Activated CD4-positive, CD25-positive, alpha-beta regulatory T cell treated with anti-CD3 and anti-CD28 coated beads, Interleukin-2, amount 50 U/mL, for 24 hours (primary cell): ENCODE measurements at places on chromosomes 1 and 21.

GRCh38 chr1:68178821-68179490 is 53.4 kb downstream of the WLS start:
- ATAC-seq = peak; percentile 43

- no peak for ATAC-seq
Observed at GRCh38 chr1:193406901-193407300, 220.5 kb upstream of the B3GALT2 start.

DNA sequence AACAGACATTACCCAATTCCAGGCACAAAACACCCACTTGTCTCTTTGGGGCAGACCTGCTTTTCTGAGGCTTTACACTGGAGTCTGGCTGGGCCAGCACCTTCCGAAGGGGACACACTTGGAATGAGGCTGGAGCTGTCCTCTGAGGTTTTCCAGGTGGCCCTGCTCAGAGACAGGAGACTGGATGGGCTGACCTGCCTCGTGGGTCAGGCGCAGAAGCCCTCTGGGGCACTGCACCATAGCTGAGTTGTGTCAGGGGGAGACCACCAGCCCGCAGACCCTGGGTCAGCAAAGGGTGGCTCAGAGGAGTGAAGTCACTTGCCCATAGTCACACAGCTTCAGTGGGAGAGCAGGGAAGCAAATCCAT is 1.8 kb downstream of the SH2D5 start:
- no peak for ATAC-seq

GRCh38 chr1:223670458-223671159 is 5.1 kb upstream of the CAPN8 start:
- no peak for ATAC-seq

DNA sequence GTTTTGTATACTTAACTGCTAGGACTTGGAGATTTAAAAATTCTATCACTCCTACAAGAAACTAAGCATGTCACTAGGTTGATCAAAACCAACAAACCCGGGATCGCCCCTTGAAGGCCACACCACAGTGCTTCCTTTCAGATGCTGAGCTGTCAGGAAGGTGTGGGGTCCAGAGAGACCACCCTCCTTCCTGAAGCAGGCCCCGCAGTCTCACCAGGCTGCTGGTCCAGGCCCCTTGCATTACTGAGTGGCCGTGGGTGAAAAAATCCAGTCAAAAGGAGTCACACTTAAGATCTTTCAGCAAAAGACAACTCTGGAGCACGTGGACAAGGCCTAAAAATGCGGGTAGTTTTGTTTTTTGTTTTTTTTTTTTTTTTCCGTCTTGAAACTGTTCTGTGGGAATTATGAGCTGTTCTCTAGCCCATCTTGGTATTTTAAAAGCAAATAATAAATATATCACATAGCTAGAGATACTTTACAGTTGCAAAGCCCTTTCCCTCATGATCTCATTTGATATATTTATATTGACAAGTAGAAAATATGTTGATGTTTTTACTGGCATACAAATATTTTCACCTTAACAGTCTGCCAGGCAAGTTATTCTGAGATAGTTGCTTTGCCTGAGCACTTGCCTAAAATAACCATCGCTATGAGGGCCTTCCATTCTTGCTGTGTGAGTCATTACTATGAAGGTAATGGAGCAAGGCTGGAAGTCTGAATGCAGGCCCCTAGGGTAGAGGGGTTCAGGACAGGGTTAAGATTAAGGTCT is 73.1 kb upstream of the EDEM3 start:
- no peak for ATAC-seq

- no peak for ATAC-seq
Observed at GRCh38 chr1:165905853-165906252, 78.4 kb downstream of the UCK2 start.

DNA sequence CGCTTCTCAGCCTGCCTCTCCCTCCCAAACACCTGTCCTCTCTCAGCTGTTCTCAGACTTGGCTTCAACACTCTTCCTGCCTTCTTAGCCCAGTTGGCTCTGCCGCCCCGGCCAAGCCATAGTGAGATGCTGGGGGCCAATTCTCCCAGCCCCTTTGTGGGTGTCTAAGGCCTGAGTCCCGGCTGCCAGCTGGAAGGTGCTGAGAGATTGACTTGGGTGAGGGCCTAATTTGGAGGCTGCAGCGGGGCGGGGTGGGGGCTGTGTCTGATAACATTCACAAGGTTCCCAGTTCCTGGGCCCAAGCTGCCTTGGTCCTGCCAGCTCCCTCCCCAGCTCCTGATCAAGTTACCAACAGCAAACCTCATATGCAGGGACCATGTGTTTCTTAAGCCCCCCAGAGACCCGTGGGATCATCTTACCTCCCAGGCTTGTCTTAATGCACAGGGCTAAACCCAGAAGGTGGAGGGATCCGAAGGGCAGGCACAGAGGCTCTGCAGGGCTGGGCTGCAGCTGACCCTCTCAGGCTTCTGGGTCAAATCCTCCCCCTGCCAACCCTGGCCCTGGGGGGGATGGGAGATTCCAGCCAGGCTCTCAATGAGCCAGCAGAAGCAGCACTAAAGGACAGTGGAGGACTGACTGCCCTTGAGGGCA is 9.8 kb downstream of the INKA2 start:
- ATAC-seq = no peak

DNA sequence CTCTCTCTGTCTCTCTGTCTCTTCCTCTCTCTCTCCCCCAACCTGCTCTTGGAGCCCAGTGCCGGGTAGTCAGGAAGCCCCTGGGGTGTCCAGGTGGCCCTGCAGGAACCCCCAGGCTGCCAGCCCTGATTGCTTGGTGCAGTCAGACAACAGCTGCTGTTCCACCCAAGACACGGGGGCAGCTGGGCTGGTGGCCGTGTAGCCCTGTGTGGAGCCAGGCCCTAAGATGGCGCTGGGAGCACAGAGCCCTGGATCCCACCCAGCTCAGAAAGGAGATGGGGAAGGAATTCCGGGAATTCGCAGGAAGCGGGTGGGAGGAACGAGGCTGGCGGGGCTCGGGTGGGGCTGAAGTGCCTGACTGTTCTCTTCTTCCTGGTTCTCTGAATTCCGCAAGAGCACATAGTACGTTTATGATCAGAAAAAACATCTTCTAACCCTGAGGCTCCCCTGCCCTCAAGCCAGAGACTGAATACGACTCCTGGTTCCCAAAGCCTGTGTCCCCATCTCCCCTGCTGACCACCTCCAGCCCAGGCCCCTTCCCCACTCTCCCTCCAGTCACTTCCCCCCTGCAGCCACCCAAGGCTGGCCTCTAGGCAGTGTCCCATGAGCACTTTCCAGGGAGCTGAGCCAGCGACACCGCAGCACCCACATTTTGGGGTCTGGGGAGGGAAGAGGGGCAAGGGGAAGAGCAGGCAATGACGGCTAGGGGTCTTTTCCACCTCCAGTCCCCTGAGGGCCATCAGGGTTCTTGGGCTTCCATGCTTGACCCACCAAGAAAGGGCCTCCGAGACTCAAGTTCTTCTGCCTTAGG is 55.0 kb downstream of the WNT9A start:
- no peak for ATAC-seq

GRCh38 chr1:31752952-31753475 is 11.1 kb downstream of the ADGRB2 start:
- no peak for ATAC-seq

- no peak for ATAC-seq
Observed at GRCh38 chr1:164380893-164381292, 178.1 kb upstream of the PBX1 start.

DNA sequence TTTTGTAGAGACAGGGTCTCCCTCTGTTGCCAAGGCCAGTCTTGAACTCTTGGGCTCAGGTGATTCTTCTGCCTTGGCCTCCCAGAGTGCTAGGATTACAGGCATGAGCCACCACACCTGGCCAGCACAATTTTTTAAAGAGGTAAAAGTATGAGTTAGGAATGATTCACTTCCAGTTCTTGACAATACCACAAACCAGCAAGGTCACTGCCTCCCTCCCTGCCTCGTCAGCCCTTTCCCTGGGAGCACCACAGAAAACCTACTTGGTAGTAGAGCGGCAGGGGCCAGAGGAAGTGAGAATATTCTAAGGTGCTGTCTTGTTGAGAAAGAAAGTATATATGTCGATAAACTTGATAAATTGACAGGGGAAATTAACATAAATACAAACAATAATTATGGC is 10.8 kb upstream of the CDA start:
- ATAC-seq = no peak

DNA sequence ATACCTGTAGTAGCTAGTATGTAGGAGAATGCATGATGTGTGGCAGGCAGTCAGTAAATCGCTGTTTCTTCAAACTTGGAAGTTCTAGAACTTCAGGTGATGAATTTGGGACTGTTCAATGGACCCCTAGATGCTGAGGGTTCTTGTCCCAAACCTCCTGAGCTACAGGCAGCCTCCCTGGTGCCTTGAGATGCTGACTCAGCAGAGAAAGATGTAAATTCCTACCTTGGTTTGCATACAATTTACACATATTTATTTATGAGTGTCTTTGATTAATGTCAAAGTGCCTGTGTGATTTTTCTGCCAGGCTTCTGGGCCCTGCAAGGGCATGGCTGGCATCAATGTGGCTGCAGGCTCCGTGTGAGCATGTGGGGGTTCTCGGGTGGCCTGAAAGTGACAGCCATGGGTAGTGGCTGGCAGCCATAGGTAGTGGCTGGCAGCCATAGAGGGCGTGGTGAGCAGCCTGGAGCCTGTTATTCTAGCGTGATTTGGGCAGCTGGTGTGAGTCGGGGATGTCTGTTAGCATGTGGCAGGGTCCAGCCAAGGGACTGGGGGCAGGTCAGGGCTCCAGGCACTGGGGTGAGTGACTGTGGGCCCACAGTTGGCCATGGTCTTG is 13.2 kb upstream of the POU3F1 start:
- no peak for ATAC-seq

- ATAC-seq = peak; percentile 42
Observed at GRCh38 chr1:51512606-51513005, 6.5 kb downstream of the EPS15 start.

DNA sequence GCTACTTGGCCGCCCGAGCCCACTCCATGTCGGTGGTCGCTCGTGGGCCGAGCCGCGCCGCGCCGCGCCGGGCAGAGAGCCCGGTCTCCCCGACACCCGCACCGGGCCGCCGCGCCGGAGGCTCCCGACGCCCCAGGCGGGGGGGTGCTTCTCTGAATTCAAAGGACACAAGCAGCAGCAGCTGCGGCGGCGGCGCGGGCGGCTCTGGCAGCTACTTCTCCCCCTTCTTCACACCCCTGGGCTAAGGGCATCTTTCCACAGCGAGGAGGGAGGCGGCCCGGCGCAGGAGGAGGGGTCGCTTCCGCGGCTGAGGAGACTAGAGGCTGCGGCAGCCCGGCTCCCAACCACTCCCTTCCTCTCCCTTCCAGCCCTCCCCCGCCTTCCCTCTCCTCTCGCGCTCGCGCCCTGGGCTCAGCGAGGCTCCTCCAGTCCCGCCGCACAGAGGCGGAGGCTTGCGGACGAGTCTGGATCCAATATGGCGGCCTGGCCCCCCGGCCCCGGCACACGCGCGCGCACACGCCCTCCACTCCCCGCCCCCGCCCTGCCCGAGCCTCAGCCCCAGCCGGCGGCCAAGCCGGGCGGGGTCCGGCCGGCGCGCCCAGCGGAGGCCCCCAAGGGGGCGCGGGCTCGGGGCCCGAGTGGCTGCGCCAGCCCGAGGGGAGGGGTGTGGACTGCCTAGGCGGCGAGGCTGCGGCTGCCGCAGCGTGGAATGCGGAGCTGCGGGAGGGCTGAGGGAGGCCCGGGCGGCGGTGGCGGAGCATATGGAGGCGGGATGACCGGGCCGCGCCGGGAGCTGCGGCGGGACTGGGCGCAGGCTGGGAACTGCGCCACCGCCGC is at the start of gene CDC42BPA:
TSS of gene CDC42BPA (minus strand) at position 477 of the 837 bp plus-strand sequence. CDS start 1,310 bp downstream, outside the sequence.
- ATAC-seq = peak; percentile 56

DNA sequence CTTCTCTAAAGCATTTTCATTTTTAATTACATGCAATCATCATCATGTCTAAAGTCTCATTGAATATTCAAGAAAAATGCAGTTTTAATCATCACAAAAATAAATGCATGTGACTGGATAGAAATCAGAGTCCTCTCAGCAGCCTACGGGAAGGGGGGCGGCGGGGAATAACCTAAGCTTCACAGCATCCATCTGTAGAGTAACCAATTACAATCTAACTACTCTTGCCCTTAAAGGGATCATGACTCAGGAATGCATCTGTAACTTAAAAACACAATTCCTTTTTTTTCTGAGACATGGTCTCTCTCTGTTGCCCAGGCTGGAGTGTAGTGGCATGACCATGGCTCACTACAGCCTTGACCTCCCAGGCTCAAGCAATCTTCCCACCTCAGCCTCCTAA is 22.6 kb downstream of the MTF1 start:
- ATAC-seq = no peak

GRCh38 chr1:184640505-184640904 is 114.2 kb downstream of the EDEM3 start:
- ATAC-seq = no peak

DNA sequence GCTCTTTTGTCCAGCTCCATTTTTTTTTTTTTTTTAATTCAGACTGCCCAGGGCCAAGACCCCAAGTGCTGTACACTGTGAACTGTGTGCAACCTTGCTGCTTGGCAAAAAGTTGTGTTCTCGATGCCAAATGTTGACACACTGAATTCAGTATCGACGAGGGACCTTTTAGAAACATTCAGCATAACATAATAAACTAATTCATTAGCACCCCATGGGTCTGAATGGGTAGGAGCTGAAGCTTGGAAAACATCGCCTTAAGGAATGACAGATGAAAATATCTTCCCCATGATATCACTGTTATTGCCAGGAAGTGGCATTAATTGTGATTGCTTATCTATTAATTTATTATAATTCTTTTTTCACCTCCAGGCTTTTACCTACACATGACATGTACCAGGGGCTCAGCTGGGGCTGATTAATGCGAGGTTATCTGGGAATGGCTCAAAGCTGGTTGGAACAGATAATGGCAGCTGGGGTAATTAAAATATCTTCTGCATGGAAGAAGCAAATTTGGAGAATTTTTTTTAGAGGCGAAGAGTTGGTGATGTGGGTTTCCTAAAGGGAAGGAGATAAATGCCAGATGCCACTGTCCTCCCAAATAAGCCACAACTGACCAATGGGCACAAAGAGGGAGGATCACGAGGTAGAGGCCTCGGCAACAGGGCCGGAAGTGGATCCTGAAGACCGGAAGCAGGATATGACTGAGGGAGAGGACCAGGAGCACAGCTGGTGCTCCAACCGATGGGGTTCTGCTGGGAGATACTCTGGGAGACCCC is 169.3 kb downstream of the GRIK3 start:
- ATAC-seq = no peak

DNA sequence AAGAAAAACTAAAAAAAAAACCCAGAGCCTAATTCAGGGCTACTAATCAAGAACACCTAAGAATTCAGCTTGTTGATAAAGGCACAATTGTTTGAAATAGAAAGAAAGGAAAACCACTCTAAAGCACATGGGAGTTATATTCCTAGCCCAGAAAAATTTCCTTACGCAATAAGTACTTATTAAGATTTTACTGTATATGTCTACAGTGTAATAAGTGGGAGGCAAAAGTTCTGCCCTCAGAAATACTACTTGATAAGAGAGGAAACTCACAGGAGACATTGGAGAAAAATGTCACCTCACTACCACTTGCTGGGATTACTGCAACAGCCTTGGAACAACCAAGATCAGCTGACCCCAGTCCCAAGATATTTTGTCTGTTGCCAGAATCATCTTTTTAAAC is 66.1 kb downstream of the IARS2 start:
- no peak for ATAC-seq

GRCh38 chr21:15289896-15290841 is 225.4 kb upstream of the NRIP1 start:
- ATAC-seq = no peak

GRCh38 chr1:18008081-18008480 is 99.5 kb upstream of the IGSF21 start:
- ATAC-seq = no peak
